ENCODE measurements at places on chromosomes 12 and 14. TPM values are rescaled to one million over a fixed set of nuclear protein-coding genes. Genes with fewer than 3 reads are reported as not detected.

RND1 gene
- 0.12 TPM for total RNA-seq

ACSS3 gene
- not detected for total RNA-seq

LRTM2 gene
- not detected for total RNA-seq

TRHDE gene
- total RNA-seq, result 0.05 TPM

TRIM9 gene
- total RNA-seq, result 0.02 TPM

CAPZA3 gene
- not detected for total RNA-seq

KRT82 gene
- not detected for total RNA-seq

AQP6 gene
- total RNA-seq, result not detected

POTEG gene
- not detected for total RNA-seq

KRT83 gene
- total RNA-seq, result 0.05 TPM

RNASE1 gene
- total RNA-seq, result not detected

OSGEP gene
- total RNA-seq, result 33.2 TPM

EML1 gene
- 6.9 TPM for total RNA-seq

RTL1 gene
- total RNA-seq, result not detected

RERG gene
- total RNA-seq, result not detected

MSRB3 gene
- 6.3 TPM for total RNA-seq

APOF gene
- total RNA-seq, result not detected

FIGNL2 gene
- total RNA-seq, result 0.29 TPM

DTD2 gene
- 29.9 TPM for total RNA-seq

TCL1B gene
- total RNA-seq, result not detected

DHRS2 gene
- 3.4 TPM for total RNA-seq

SERPINA12 gene
- total RNA-seq, result not detected

GSG1 gene
- total RNA-seq, result 1.6 TPM

ACTR6 gene
- total RNA-seq, result 30.7 TPM

LRRIQ1 gene
- 0.38 TPM for total RNA-seq

KCNH3 gene
- 5.4 TPM for total RNA-seq

TAS2R31 gene
- 1.1 TPM for total RNA-seq

RPL41 gene
- 1,898 TPM for total RNA-seq

CTSG gene
- not detected for total RNA-seq

MANSC1 gene
- 1.1 TPM for total RNA-seq

CLBA1 gene
- 9.9 TPM for total RNA-seq

UNG gene
- total RNA-seq, result 112 TPM

BLTP3B gene
- total RNA-seq, result 41.2 TPM

CLEC2A gene
- total RNA-seq, result not detected

PLCZ1 gene
- not detected for total RNA-seq

STXBP6 gene
- 3.9 TPM for total RNA-seq

GARIN6 gene
- not detected for total RNA-seq

CCDC198 gene
- not detected for total RNA-seq

SIX1 gene
- 1.4 TPM for total RNA-seq

KLRG1 gene
- total RNA-seq, result not detected

OR4K5 gene
- not detected for total RNA-seq

SLC35E3 gene
- 1.8 TPM for total RNA-seq

TCL1A gene
- total RNA-seq, result not detected

CCNB1IP1 gene
- total RNA-seq, result 30.3 TPM

IL31 gene
- total RNA-seq, result not detected

CHD8 gene
- total RNA-seq, result 27.9 TPM

FGF23 gene
- total RNA-seq, result not detected

KRT75 gene
- 0.07 TPM for total RNA-seq

NINJ2 gene
- not detected for total RNA-seq

FSCB gene
- total RNA-seq, result not detected

PKP2 gene
- 57.3 TPM for total RNA-seq

GPRC5D gene
- not detected for total RNA-seq

TCP11L2 gene
- total RNA-seq, result 3.6 TPM

CS gene
- total RNA-seq, result 142 TPM

IFNG-AS1 gene
- not detected for total RNA-seq

TAS2R50 gene
- total RNA-seq, result not detected

ASCL1 gene
- total RNA-seq, result not detected

FZD10 gene
- not detected for total RNA-seq

INHBC gene
- total RNA-seq, result not detected

ART4 gene
- total RNA-seq, result not detected
